Gastroesophageal sphincter (tissue), 4 donors: ENCODE measurements at places on chromosomes 2 and 18.

DNA sequence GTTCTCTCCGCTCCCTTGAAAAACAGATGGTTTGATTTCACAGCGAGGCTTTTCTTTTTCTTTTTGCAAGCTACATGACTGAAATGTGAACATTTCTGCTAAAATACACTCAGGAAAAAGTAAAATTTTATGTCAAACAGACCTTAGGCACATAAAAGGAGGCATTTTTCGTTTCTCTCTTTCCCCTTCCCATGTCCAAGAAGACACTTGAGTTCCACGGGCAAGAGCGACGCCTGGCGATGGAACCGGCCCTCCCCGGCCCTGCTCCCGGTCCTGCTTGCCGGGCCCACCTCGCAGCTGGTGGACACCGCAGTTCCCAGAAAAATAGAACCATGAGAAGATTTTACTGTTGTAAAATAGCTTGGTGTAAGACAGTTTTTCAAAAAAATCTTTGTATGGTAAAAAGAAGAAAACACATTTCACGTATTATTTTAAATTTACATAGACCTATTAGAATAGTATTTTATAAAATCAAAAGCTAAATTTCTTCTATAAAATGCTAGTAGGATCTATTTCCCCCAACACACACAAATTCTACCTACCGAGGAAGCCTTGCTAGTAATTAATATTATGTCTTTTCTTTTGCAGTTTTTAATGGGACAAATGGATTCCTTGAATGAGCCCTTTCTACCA, 2.3 kb upstream of the ALKAL2 start:
- peak; percentile 69 for ATAC-seq

- no peak for ATAC-seq
These were observed 9.6 kb upstream of the HOXD1 start for GRCh38 chr2:176178757-176179295.

- ATAC-seq: no peak
These were observed 1311.3 kb upstream of the TMEFF2 start for GRCh38 chr2:193506035-193506434.

- no peak for ATAC-seq
These were observed 123.1 kb downstream of the SOCS6 start for GRCh38 chr18:70411876-70412435.

DNA sequence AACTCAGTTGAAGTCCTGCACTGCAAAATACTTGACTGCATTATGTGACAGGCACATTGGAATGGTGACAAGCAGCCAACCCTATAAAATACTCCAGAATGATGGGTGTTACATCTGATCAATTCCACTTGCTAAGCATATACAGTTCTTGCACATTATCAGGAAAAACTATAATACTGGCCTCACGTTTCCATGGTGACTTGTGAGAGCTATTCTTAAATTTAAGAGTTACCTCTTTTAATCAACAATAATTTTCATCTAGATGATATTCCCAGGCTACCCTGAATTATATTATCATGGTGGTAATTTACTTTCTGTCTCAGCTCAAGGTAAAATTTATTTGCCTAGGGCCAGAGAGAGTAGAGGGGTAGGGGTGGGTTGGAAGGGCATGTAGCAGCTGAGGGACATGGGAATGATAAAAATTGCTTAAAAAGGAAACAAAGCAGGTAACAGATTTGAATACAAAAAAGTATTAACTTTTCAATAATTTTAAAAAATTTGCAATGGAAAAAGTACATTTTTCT, 132.3 kb upstream of the PGAP1 start:
- ATAC-seq: no peak

- no peak for ATAC-seq
These were observed 22.7 kb downstream of the SP5 start for GRCh38 chr2:170737821-170738220.

DNA sequence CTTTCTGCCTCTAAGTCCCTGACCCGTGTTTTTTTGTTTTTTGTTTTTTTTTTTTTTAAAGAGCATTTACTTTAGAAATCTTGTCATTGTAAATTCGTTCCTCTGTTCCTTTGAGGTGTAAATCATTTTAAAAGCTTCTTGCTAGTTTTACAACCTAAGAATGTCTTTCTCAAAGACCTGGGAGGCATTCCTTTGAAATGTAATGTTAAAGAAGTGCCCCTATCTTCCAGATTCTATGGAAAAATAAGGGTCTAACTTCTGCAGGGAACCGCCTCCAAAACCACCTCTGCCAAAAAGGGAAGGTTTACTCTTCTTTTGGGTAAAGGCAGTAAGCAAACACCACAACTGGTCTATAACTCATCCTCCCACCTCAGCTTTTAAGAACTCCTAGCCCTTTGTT, 259.6 kb upstream of the ZNF804A start:
- ATAC-seq: no peak

DNA sequence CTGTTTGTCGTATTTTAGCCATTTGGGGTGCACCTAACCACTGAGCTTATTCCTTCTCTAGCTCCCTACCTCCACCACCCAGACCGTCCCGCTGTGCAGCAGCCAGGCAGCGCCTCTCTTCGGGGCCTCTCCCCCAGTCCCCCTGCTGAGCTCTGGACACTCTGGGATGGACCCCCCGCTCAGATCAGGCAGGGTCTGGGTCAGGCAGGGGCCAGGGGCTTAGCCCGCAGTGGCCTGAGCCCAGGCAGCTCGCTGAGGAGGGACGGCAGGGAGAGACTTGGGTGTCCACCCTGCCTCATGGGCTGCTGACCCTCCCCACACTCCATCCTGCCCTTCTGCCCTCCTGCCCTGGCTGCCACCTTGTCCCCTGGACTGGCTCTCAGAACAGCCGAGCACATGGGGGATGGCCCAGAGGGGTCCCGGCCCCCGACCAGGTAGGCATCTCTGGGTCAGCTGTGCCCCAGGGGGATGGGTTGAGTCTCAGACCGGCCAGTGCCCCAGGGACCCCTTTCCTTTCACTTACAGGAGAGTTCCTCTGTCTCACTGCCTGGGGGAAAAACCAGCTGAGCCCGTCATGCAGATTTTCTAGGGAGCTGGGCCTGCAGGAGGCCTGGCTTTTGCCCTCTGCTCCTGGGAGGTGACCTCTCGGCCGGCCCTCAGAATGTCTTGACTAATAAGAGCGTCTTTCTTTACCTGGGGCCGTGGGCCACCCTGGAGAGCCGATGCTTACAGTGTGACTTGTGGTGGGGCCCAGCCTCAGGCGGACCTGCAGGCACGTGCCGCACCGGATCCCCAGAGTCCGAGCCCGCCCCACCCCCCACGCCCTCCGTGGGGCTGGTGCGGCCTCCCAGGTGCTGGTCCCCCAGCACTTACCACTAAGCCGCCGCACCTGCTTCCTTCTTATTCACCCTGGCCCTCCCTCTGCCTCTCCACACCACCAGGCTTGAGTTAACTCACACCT, 22.8 kb upstream of the PXDN start:
- peak; percentile 41 for ATAC-seq

DNA sequence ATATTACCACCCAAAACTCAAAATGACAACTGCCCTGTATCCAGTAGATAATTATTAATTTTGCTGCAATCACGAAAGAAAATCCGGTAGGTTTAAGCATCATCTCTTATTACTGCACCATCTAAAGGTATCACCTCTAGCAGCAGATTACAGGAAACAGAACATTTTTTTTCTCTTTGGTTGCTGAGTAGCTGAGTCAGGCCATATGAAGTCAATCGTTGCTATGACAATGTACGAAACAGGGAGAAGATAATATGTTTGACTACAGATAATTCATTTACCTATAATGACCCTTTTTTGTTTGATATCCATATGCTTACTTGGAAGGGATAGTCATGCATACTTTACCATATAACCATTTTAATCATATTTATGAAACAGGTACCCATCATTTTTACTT, 831.6 kb upstream of the CHAC2 start:
- ATAC-seq: no peak

DNA sequence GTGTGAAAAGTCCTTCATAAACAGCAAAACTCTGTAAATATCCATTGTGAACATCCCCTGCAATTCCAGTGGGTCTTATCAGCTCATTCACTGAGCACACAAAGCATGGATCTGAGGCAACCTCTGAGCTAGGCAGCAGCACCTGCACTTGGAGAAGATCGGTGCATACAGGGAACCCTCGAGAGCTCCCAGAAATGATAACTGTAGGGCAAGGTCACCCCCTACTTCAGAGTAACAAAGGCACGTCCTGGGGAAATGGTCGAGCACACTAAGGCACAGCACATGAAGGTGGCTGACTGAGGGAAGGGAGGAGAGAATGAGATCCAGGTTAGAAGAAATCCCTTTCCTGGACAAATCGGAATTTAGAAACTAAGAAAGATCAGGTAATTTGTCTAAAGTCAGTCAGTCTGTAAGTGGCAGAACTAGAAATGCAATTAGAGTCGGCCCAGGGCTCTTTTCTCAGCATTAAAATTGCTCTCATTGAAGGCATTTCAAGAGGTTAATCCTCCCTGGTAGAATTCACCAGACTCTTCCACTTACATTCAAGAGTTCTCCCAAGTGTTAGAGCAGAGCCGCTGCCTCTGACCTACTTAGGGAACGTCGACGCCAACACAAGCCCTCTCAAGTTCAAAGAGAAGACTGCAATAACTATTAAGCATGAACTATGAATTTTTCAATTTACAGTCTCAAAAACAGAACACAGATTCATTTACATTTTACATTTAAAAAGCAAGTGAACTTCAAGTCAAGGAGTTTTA, 45.9 kb downstream of the PXDN start:
- ATAC-seq: no peak

DNA sequence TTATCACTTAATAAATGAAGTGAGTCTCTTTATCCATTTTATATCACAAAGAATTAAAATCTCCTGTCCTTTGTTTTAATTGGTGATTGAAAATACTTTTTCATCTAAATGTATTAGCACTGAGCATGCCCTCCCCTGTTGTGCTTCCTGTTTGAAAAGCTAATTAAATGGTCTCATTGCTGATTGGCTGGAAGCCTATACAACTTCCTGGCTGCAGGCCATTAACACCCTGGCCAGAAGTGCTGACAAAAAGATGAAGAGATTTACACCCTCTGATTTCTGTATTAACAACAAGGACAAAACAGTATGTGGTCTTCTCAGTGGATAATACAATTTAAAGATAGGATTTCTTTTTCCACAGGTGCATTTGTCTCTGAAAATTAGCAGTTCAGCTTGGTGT, 548.0 kb downstream of the DCC start:
- no peak for ATAC-seq

DNA sequence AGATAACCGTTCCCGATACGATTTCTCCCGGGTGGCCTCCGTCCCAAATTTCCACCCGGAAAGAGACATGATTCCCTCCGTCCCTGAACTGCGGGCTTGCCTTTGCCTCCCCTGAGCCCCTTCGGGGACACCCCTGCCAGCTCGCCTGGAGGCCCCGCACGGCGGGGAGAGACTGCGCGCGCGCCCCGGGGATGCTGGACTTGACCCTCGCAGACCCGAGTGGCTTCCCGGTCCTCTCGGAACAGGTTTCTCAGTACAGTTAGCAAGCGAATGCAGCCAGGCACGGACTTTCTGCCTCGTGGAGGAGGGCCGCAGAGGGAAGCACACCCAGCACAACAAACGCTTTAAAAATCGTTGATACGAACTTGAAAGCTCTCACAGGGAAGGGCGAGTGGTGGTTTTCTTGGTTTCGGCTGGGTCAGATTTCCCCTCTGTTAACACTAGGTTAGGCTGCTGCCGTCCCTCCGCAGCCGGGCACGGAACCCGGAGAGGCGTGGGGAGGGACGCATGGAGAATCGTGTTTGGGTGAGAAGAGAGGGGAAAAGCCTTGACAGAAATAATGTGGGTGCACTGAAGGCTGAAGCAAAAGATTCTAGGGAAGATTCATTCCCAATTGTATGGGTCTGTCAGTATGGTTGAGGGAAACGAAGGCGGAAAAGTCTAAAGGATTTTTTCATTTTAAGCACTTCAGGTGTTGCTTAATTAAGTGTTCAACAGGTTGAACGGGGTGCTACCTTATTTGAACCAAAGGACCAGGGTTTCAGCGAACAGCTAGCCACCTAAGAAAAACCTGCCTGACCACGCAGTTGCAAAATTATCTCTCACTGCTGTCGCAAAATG, 916 bp downstream of the TNFRSF11A start:
- ATAC-seq: no peak

- no peak for ATAC-seq
These were observed 244.3 kb downstream of the GLI2 start for GRCh38 chr2:120979921-120980320.

DNA sequence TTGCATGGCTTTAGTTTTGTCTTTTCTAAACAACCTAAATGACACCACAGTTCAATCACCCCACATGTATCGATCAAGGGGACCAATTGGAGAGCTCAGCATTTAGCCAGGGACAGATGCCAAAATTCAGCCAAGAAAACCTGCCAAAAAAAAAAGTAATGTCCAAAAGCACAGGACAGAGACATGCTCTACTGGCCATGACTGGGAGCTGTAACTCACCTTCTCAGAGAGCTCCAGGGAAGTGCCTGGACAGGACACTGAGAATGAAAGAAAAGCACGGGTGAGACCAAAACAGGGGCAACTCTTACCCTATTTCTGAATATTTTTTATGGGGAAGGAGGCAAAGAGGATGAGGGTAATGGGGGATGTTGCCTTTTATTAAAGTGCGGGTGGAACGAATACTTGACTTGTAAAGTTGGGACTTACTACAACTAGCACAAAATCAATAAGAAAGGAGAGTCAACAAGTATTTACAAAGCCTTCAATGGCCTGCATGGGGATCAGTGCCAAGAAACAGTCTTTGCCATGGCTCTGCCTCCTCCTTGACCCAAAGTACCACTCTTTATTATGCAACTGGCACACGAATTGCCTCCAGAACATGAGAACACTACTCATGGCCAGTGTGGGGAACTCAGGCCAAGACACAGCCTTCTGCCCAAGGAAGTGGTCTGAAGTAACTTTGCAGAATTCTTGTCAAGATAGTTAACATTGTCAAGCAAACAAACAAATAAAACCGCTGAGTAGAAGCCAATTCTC, 72.9 kb upstream of the HK2 start:
- no peak for ATAC-seq

GRCh38 chr18:13570216-13570615, 156.1 kb downstream of the FAM210A start:
- no peak for ATAC-seq

DNA sequence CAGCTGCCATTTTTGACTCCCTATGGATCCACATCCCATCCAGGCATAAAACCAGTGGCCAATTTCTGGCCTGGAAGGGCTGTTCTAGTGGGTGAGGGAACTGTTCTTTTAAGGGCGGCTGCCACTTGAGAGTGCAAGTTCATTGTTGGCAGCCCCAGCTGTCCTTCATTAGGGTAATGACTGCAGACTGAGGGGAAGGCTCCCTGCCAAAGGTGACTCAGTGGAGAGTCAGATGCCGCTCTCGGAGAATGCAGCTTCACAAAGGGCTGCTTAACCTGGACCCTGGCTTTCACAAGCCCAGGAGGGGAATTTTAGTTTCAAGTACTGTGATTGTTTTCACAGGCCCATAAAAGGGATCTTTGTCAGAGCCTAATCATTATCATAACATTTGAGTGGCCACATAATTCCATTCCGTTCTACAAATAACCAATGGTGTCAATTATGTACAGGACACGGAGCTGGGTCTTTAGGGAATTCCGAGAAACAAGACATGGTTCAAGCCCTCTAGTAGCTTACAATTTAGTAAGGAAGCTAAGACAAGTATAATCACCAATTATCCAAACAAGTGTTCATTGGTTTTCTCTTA, 235.7 kb downstream of the CDCA7 start:
- no peak for ATAC-seq

DNA sequence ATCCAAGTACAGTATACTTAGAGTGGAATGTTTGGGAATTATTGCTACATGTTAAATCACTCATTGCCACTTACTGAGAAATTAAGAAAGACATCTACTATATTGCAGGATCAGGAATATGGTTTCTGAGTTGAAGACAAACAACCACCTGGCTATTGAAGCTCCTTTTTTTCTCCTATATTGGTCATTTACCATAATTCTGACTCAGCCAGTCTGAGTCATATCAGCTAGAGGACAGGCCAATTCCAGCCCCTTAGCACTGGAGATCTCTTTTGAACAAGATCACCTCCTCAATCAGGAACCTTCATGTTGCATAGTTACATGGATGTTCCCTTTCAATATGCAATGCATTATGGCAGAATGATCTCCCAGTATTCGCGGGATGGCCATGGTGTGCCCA, 42.7 kb upstream of the CDH19 start:
- ATAC-seq: no peak
